SK-MEL-5 (cell line): ENCODE measurements at places on chromosomes 7 and 10.

DNA sequence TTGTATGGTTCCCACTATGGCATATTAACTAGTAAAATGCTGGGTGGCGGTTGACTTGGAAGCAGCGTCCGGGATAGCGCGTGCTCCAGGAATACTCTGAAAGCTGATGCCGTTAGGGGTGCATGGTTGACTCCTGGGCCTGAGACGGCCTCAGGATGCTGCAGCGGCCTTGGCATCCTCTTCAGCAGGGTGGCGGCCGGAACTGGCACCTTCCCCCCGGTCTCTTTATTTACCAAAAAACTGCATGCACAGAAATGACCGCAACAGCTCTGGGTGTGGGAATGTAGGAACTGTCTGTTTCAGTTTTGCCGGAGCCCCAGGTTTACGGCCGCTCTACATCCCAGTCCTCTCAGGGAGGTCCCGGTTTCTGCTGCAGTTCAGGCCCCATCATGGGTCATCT lies 28.8 kb downstream of the PFKP start:
- DNase-seq: no peak

- DNase-seq: peak; percentile 56
Measured at GRCh38 chr7:71752171-71752935, 620.4 kb downstream of the GALNT17 start.

DNA sequence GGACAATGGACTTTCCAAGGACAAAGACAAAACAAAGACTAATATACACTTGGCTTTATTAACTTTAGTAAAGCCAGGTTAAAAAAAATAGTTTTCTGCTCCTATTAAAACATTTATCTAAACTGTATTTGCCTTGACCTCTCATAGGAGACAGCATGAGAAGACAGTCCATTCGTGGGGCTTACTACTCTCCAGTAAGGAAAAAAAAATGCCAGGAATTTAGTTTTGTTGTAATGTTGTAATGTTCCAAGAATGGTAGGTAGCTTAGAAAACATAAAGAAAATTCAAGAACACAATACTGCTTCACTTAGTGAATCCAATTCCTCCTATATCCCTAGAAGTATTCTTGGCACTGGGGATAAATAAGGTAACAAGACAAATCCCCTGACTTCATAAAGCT lies 81.7 kb downstream of the KMT2C start:
- no peak for DNase-seq

DNA sequence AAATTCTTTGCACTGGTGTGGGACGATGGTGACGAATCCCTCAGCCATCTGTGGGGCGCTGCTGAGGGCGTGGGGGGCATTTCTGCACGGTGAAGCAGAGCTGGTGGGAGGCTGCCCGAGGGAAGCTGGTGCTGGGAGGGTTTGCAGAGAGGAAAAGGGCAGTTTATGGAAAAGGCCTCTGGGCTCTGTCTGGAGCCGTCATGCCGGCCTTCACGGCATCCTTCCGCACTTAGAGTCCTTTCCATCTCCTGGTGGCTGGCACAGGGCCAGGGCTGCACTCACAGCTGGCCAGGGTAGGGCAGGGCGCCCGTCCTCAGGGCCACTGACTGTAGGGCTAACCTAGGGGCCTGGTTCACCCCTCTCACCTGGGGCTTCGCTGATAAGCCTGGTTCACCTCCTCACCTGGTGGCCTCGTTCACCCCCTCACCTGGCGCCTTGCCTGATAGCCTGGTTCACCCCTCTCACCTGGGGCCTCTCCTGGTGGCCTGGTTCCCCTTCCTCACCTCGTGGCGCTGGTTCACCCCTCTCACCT lies 598 bp upstream of the AMZ1 start:
- DNase-seq: no peak

DNA sequence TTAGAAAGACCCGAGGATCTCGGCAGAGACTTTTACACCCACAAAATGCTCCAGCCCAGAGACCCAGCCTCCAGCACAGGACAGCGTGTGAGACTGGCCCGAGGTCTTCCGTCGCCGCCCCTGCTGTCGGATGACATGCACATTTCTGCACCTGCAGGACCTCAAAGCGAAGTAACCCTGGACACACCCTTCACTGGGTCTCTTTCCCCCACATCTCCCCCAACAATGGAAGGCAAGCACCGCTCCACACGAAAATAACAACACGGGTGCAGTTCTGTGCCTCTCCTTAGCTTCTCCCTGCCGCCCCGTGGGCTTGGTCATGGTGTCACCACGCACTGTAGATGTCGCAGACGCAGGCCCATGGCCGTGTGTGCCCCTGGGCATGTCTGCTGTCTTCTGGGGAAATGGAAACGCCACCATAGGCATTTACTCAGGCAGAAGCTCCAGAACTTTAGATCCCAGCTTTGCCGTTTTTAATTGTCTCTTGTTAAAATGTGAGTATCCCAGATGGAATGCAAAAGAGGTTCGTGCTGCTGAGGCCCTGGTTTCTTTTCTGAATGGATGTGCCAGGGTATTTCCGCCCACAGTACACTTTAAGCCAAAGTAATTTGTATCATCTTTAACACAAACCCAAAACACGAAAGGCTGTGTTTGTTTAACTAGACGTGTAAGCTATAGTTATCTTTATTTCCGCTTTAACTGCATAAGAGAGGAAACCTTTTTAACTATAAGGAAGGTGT lies 237.9 kb downstream of the MGMT start:
- no peak for DNase-seq

DNA sequence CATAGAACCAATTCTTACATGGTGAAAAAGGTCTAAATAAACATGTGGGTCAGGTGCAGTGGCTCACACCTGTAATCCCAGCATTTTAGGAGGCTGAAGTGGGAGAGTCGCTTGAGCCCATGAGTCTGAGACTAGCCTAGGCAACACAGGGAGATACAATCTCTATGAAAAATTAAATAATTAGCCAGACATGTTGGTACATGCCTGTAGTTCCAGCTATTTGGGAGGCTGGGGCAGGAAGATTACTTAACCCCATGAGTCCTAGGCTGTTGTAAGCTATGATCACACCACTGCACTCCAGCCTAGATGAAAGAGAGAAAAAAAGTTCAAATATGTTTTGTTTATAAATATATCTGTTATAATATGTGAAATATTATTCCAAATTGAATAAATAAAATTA lies 643.6 kb downstream of the IPMK start:
- DNase-seq: no peak

DNA sequence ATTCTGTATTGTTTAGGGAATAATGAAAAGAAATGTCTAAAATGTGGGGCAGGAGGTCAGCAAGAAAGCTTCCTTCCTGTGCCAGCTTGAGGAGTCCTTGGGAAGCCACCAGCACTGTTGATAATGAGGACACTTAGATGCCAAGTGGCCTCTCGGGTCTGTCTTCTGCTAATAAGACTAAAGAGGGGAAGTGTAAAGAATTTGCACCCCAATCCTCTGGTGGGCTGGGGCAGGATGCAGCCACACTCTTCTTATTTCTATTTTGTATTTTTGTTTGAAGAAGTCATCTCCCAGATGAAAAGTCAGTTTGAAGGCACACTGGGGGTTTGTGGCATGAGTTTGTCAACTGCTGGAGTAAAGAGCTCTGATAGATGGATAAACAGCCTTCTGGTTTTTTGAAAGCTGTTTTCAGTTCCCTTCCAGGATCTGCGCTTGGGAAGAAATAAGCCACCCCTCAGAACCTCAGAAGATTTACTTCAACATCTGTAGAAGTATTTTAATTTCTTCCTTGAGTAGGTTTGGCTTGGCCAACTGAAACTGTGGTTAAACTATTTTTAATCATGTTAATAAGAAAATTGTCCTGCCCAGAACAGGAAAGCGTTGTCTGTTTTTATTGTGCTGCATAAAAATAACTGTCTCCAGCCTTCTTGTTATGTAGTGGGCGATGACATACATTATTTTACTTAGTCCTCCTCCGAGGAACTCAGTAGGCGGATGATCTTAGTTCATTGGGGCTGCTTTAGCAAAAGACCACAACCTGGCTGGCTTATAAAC lies 128.8 kb upstream of the GPR26 start:
- DNase-seq: no peak

DNA sequence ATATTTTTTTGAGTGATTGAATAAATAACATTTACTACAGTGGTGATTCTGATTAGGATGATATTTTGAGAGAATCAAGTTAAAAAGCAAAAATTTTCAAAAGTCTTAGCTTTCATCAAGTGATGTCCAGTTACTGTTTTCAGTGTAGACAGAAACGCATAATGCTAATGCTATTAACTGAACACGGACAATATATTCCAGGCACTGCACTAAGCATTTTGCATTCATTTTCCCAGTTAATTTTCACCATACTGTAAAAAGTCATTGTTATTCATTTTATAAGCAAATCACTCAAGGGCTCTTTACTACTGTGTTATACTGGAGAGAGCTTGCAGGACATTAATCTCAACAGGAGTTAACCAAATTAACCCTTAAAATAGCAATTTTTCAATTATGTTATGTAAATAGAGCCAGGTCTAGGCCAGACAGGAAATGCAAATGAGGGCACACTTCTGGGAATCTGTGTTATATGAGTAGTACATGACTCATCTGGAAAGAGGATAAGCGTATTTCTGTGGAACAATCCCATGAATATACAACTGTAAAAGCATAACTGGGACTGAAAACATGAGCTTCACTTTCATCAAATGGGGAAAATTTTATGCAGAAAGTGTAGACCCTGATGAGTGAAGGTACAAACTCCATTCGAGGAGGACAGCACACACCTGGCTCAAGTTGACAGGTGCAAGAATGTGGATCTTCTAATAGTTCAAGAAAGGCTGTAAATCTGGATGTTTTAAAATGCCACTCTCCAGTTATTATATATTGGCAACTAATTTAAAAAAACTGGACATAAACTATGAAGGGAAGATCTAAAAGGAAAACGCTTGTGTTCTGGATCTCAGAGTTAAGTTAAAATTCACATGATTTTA lies 75.4 kb downstream of the ANK3 start:
- no peak for DNase-seq

- DNase-seq: no peak
Measured at GRCh38 chr7:68031180-68031943, 1034.7 kb downstream of the TYW1 start.

DNA sequence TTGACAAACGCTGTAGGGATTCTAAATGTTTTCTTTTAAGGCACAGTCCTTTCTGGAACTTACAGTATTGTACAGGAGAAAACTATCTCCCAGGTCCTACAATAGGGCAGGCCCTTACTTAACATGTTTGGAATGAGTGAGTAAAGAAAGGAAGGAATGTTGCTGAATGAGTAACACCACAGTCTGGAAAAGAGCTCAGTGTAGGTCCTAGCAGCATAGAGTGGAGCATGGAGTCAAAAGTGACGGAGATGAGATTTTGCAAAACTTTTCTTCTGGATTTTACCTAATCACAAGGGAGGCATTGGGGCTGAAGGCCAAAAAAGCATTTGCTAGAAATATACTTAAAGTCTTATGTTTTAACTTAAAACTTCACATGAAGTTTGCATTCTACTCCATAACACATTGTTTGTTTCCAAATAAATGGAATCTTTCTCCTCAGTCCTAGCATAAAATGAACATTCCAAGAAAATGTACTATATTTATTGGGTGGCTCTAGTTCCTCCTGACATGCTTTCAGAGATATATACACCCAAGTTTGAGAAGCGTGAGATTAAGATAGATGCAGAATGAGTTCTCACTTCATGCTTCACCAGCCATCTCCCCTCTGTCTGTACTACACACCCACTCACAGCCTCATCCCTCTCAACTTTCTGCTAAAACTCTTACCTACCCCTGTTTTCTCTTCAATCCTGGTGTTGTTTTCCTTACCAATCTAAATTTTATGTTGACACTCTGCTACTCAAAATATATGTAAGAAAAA lies 20.2 kb upstream of the ADD3 start:
- DNase-seq: no peak
